ENCODE measurements at places on chromosomes 2 and 18.

DNA sequence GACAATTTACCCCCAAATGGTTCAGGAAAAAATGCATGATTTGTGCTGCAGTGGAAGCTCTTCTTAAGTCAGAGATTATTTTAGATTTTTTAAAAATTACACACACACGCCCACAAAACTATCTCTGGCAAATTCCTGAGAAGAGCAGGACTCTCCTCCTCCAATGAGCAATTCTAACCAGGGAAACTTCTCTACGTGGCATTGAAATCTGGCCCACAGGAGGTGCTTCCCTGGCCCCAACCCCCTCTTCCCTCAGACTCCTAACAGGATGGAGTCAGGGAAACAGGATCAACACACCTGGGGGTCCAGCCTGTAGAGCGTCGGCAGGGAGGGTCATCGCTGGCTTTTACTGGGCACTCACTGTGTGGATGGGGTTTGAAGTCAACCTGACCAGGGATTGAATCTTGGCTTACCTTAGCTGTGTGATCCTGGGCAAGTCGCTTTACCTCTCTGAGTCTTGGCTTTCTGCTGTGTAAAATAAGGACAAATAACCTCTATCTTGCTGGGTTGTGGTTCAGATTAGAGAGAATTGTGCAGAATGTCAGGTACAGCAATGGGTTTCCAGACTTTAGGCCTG, 65.4 kb upstream of the ASAP2 start:
- no peak for DNase-seq

DNA sequence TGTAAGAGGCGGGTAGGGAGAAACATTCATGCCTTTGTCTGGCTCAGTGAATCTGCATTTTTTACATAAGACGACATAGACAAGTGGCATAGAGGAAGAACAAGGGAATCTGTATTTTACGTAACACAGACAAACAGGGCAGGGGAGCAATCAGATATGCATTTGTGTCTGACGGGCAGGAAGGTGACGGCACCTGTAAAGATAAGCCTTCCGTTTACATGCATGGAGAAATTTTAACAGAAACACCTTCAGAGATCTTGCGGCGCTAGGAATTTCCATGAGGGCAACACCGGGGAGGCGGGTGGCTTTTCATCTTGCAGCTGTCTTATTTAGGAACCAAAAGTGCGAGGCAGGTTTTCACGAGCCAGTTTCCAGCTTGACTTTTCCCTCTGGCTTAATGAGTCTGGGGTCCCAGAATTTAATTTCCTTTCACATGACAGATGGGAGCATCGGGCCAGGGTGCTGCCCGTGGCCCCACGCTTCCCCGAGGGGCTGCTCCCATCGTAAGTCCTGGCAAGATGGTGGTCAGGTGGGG, 42.6 kb downstream of the RTP5 start:
- no peak for DNase-seq

- no peak for DNase-seq
Measured at GRCh38 chr2:127092901-127093516, 13.9 kb downstream of the BIN1 start.

GRCh38 chr18:38406607-38407006, 841.0 kb upstream of the CELF4 start:
- DNase-seq = no peak

GRCh38 chr2:233051241-233052149, 8.6 kb upstream of the INPP5D start:
- no peak for DNase-seq

- no peak for DNase-seq
Measured at GRCh38 chr2:7673101-7673500, 755.9 kb downstream of the RNF144A start.

DNA sequence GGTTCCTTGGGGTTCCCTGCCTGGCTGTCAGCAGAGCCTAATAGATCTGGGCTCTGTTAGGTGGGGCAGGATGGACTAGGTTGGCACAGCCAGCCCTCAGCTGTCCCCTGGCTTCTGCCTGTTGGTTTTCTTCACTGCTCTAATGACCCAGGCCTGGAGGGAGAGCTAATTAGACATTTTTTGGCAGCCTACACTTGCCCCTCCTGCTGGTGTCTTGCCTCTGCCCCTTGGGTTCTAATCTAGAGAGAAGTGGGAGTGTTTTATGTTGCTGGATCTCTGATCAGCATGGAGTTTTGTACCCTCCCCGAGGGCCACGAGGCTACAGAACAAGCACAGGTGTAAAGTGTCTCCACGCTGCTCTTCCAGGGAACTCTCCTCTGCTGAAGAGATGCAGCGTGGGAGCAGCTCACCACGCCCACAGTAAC, 199.4 kb upstream of the RASGRP3 start:
- DNase-seq = no peak

GRCh38 chr2:188315750-188316149, 24.1 kb downstream of the GULP1 start:
- DNase-seq = no peak

DNA sequence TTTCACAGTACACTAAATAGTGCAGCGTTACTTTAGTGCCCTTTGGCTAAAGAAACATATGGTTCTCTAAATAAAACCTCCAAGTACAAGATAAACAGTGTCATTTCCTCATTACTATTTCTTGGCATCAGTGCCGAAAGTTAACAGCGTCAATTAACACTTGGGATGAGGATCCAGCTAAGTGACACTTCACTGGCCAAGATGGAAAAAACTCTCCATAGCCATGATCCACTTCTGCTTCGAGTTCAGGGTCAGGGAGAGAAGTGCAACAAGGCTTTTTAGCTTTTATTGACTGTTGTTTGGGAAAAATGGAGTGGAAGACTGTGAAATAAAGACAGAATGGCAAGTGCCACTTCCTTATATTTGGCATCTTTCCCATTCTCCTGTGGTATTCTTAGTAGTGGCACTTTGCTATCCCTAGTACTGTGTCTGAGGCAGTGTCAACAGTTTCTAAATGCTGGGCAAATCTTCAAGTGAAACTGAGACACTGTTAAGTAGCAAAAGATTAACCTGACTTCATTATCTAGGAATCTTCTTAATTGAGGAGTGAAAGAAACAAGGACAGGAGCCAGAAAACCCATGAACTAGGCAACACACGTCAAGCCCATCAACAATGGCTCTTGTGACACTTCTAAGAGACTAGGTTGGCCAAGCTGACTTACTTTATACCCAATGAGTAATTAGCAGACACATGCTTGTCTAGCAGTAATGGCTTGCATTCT, 222.5 kb upstream of the SESTD1 start:
- DNase-seq = no peak

DNA sequence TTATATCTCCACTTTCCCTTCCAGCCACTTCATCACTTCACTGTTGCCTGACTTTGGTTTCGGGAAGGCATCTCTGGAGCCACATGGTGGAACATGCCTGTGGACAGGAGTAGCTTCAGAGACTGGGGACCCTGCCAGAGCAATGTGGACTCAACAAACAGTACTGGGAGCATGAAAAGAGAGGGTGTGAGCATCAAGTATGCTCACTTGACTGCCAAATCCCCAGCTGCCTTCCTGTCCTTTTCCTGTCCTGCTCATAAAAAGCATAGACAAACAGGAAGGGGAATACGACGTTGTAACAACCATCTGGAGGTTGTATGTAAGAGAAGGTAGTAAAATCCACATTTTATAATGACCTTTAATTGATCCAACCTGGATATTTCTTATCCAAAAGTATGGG, 61.3 kb upstream of the CSRNP3 start:
- DNase-seq = no peak

GRCh38 chr2:221095356-221095755, 476.7 kb downstream of the EPHA4 start:
- no peak for DNase-seq

DNA sequence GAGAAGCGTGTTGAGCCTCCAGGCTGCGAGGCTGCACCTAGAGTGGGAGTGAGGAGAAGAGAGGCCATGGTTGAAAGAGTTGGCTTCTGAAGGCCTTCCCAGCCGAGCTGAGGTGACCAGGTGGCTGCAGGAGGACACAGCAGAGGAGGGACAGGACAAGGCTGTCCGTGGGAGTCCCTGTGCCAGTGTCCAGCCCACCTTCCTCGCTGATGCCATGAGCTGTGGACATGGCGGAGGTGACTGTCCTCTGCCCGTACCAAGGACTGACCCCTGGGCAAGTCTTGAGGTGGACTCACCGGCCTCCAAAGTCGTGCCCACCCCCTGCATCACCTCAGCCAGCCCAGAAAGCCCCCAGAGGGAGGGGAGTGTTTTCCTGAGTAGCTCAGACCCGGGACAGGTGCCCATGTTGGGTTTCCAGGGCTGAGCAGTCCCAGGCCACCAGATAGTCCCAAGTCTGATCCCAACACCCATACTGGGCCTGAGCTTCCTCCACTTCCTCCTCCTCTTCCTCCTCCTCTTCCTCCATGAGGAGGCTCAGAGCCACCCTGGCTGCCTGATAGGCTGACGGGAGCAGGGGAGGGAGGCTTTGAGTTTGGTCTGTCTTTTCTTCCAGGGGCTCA, 43.0 kb upstream of the FOSL2 start:
- no peak for DNase-seq

DNA sequence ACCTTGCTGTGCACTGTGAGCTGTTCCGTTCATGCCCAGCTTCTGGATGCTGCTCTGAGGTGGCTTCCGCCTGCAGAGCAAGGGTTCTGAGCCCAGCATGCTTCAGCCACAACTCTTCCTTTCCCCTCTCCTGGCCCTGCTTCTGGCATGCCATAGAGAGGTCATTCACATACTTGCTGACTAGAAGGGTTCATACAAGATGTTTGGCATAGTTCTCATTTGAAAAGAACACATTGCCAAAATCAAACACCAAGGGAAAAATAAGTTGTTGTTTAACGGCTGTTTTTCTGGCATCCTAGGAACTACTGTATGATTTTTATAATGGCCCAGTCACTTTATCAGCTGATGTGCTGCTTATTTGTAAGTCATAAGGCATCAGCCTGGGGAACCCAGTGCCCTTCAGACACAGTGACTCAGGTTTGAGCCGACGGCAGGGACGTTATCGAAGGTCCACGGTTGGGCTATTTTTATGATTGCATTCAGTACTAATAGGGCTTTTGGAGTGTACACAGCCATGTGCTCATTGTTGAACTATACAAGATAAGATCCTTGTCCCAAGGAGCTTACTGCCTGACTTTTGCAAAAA, 53.9 kb upstream of the CTAGE1 start:
- no peak for DNase-seq

GRCh38 chr2:173307293-173307692, 47.4 kb upstream of the CDCA7 start:
- DNase-seq = peak; percentile 54

GRCh38 chr18:63850020-63850419, 37.5 kb upstream of the SERPINB2 start:
- no peak for DNase-seq

DNA sequence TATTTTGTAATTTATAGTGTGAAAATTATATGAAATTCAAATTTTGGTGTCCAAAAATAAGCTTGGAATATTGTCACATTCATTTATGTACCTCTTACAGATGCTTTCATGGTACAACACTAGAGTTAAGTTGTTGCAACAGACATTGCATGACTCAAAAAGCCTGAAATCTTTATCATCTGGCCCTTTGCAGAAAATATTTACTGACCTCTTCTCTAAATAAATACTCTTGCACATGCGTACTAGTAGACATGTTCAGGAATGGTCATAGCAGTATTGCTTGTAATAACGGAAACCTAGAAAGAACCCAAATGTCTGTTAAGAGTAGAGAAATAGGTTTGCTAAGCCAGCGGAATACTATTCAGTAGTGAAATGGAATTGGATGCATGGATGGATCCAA, 60.4 kb downstream of the GALNT1 start:
- no peak for DNase-seq

DNA sequence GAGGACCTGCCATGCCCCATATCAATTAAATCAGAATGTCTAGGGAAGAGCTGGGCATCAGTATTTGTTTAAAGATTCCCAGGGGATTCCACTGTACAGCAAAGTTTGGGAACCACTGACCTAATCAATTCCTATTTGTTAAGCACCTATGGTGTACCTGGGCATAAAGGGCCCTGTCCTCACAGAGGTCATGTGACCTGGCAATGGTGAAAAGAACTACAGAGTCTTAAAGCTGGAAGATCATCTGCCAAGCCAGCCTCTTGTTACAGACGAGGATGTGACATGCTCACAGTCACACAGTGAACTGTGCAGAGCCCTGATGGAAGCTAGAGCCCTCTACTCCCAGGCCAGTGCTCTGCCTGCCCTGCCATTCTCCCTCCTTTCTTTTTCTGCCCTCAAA, 23.3 kb downstream of the SLC14A2 start:
- DNase-seq = no peak

- no peak for DNase-seq
Measured at GRCh38 chr2:217727801-217728200, 275.0 kb downstream of the TNS1 start.

DNA sequence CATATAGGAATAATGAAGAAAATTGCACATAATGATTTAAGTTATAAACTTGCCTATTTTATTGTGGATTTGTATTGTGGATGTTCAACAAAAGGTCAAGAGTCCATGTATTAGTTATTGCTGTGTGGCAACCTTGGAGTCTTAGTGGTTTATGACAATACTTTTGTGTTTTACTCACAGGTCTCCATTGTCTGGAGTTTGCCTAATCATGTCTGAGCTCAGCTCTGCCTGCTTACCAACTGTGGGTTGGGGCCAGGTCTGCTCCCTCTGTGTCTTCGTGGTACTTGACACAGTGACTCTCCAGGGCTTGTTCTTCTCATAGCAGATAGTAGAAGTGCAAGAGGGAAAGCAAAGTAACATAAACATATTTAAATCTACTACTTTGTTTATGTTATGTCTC, 382.5 kb downstream of the CBLN2 start:
- no peak for DNase-seq

- DNase-seq = no peak
Measured at GRCh38 chr2:119646149-119646548, 32.9 kb upstream of the TMEM177 start.

DNA sequence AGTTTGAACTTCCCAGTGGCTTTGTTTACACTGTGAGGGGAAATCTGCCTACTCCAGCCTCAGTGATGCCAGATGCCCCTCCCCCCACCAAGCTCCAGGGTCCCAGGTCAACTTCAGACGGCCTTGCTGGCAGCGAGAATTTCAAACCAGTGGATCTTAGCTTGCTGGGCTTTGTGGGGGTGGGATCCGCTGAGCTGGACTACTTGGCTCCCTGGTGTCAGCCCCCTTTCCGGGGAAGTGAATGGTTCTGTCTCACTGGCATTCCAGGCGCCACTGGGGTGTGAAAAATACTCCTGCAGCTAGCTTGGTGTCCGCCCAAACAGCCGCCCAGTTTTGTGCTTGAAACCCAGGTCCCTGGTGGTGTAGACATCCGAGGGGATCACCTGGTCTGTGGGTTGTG, 70.0 kb upstream of the NEUROD1 start:
- no peak for DNase-seq
